ENCODE measurements at places on chromosomes 11 and 22. TPM values are rescaled to one million over a fixed set of nuclear protein-coding genes. Genes with fewer than 3 reads are reported as not detected.
A peak's percentile ranks its signal among the peaks of the same experiment; 100 is the strongest.

DNA sequence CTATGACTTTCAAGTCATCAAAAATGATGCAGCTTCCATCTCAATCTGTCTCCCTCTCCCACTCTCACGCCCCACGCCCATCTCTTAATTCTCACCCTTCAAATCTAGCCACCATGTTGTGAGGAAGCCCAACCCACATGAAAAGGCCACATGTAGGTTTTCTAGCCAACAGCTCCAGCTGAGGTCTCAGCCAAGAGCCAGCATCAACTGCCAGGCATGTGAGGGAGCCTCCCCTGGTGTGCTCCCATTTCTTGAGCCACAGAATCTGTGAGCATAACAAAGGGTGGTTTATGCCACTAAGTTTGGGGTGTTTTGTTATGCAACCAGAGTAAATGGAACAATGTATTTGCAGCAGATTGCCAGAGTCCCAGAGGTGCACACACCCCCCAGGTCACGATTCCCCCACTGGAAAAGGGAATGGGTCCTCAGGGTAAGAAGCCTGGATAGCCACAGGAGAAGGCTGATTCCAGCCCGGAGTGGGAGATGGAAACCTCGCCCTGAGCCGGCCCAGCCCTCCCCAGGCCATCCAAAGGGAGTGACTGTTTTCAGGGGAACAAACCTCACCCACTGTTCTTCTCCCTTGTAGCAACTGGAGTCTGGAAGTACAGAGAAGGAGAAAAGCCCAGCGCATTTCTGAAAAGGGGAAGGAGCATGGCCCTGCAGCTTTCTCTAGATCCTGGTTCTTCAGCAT lies 20.0 kb upstream of the LINC01488 start:
- DNase-seq: no peak

GRCh38 chr11:396948-397548 lies 3.0 kb downstream of the PKP3 start:
- DNase-seq: peak; percentile 31

DNA sequence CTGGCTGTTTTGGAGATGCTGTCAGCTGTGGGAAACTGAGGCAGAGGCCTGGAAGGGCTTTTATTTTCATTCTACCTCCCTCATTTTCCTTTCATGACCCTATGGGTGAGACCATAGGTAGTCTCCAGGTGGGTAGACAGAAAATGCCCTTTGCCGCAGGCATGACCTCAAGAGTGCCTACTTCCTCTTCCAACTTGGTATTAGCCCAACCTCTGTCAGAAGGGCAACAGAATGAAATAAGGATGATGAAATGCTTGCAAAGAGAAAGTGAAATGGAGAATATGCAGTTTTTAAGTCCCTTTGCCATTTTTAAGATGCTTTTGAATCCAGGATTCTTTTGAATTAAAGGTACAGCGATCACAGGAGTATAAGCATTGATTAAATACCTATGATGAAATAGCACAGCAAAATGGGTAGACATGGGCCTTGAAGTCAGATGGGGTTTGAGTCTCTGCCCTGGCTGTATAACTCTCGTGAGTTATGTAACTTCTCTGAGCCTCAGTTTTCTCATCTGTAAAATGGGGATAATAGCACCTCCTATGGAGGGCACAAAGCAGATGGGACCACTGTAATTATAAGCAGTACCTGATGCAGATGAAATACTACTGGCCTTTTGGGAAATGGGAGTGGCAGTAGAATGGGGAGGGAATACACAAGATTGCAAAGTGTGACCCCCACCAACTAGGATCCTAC lies 3.7 kb downstream of the ASPHD2 start:
- no peak for DNase-seq

- DNase-seq: peak; percentile 58
Observed at GRCh38 chr11:26753723-26754504, 32.1 kb upstream of the SLC5A12 start.

- DNase-seq: no peak
Observed at GRCh38 chr11:6397156-6397555, 6.9 kb downstream of the SMPD1 start.

DNA sequence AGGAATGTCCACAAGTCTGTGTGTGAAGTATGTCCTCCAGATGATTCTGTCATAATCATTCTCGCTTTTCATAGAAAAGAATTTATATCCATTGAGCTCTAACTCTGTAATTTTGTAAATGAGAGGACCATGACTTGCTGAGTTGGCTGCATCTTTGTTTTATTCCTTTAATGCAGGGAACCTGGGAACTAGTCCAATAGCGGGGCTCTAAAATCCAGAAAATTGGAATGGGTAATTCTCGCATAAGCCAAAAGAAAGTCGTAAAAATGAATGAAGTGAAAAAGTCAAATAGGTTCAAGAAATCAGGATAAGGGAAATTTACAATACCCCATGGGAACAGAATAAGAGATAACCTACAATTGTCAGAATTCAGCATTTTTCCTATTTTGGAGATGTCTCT lies 232.5 kb downstream of the RAB38 start:
- no peak for DNase-seq

DNA sequence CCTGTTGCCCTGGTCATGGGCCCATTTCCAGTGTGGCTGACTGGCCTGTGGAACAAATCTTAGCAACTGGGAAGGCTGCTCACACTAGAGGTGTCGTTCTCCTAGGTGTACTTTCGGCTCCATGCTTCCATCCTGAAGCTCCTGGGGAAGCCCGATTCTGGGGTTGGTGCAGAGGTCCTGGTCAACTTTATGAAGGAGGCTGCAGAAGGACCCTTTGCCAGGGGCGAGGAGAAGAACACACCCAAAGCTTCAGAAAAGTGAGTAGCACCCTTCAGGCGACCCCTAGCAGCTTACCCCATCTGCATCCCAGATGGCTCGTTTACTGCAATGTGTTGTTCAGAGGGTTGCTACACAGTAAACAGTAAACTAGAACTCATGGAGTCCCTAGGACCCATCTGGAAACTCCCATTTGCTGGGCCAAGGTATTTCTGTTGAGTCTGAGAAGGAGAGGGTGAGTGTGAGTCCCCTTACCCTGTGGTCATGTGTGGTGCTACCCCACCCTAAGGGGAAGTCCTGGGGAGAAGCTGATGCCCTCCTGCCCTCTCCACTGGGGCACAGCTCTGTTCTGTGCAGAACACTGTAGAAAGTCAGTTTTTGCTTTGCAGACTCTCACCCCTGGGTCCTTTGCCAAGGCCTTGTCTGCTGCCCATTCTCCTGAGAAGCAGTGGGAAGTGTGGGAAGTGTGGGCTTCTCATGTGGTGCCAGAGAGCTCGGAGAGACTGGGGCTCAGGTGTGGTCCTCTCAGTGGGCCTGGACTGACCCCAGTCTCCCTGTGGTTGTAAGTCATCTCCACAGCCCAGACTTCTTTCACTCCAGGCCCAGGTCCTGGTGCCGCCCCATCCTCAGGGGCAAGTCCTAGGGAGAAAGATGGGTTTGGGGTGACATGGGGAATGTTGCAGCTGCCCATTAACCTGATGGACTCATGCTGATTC lies 85.0 kb downstream of the CABIN1 start:
- DNase-seq: no peak

- DNase-seq: peak; percentile 79
Observed at GRCh38 chr22:49962012-49962750, 1.6 kb downstream of the PIM3 start.

DNA sequence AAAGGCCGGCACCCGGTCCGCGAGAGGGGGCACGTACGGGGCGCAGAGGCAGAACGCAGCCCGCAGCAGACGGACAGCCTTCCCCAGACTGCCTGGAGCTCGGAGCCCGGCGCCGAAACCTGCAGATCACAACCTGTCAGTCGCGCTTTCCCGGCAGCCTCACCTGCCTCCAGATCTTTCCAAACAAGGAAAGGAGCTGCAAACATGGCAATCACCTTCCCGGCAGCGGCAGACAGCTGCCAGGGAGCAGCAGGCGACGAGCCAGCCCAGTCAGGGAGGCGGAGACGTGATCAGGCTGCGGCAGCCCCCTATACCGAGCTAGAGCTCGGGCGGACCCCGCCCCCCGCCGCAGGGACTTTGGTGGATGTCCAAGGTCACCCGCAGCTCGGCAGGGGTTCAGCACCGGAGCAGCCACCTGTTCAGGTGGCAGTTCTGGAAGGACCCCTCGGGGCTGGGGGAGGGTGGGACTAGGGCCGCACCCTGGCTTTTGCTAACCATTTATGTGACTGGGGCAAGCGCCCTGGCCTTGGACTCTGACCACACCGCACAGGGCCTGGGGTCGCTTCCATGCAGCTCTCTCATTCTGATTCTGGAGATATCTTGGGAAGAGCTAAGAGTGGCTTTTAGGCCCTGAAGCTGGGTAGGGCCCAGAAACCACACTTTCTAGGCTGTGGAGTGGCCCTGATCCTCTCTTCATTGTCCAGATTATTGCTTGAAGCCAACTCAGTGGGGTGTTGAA lies 143.8 kb downstream of the NECTIN1 start:
- peak; percentile 70 for DNase-seq

DNA sequence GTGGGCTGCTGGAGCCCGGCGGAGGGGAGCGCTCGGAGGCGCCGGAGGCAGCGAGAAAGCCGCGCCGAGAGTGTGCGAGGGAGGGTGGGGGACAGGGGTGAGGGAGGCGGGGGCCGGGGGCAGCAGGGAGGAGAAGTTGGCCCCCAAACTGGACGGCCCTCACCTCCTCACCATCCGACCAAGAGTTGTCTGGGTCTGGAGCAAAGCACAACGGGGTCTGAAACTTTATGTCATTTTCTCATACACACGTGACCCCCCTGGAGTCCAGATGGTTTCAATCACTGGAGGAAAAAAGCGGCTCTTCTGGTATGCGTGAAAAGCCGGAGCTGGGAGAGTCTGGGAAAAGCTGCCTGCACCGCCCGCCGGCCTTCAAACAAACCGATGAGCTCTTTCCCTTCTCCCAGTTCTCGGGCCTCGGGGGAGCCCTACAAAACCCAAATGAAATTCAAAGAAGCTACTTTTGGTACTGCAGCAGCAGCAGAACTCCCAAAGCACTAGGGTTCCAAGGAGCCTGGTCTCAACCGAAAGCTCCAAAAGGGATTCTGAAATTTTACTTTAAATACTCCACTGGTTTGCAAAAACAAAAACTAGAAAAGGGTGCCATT lies 39.7 kb upstream of the AKIP1 start:
- DNase-seq: peak; percentile 81

DNA sequence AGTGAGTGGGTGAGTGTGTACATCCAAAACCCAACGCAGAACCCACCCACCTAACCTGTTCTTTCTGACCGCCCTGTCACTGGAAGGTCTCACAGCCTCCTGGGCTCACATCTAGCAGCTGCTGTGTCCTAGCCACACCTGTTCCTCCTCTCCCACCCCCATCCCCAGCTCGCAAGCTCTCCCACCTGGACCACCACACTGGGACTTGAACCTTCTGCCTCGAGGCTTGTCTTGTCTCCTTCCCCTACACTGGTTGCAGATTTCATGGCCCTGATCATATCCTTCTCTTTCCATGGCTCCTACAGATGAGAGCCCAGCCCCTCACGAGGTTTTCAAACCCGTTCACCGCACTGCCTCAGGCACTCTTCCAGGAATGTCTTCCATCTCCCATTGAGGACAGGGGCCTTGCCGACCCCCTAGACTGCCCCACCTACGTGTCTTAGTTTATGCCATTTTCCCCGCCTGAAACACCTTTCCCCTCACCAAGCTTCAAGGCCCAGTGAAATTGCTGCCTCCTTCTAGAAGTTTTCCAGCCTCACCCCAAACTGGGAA lies 6.7 kb downstream of the IFITM10 start:
- DNase-seq: no peak

GRCh38 chr11:67113231-67113721 lies 5.8 kb upstream of the KDM2A start:
- no peak for DNase-seq

GRCh38 chr11:125157953-125158680 lies 6.4 kb upstream of the PKNOX2 start:
- DNase-seq: no peak

- DNase-seq: no peak
Observed at GRCh38 chr22:38204784-38205183, 3.0 kb downstream of the MAFF start.

- no peak for DNase-seq
Observed at GRCh38 chr11:62353841-62354240, 16.6 kb downstream of the ASRGL1 start.

DNA sequence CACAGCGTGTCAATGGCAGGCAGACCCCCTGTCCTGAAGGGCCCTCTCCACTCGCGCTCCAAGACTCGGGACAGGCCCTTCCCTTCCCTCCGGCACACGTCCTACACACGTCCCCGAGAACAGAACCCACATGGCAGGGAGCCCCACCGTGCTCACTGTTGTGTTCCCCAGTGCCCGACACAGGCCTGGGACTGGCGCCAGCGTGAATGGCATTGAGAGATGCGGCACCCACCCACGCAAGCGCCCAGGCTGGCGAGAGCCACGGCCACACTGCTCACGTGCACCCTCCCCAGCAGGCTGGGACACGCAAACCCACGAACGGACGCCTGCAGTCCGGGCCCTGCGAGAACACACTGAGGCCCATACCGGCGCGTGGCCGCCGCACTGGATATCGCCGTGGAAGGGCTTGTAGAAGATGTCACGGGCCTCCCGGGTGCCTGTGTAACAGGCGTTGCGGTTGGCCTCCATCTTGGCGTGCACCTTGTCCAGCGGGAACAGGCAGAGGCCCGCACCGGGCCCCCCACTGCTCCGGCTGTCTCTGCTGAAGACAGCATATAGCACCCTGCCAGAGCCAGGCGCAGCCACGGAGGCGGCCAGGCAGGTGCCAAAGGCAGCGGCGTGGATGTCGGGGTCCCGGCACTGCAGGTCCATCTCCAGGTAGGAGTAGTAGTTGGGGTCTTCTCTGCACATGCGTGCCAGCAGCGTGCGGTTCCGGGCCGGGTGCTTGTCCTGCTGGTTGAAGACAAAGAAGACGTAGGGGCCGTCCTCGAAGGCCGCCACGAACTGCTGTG lies 18.1 kb downstream of the PLXNB2 start:
- DNase-seq: no peak

GRCh38 chr11:19088791-19089190 lies 28.2 kb upstream of the ZDHHC13 start:
- DNase-seq: no peak

GRCh38 chr22:43511276-43511910 lies 99.6 kb downstream of the MPPED1 start:
- DNase-seq: no peak

GRCh38 chr22:38823076-38823475 lies 20.8 kb downstream of the NPTXR start:
- no peak for DNase-seq

EXPH5 gene
- polyA plus RNA-seq: 1.1 TPM

MB gene
- polyA plus RNA-seq: 7.2 TPM

TMX2 gene
- 108 TPM for polyA plus RNA-seq

NOL12 gene
- polyA plus RNA-seq: 18.1 TPM

INS gene
- 0.39 TPM for polyA plus RNA-seq

APOBEC3B gene
- 3.8 TPM for polyA plus RNA-seq

DMC1 gene
- polyA plus RNA-seq: 1.9 TPM

LDHAL6A gene
- 0.33 TPM for polyA plus RNA-seq

MFNG gene
- polyA plus RNA-seq: 9.1 TPM

TMEM121B gene
- 1.1 TPM for polyA plus RNA-seq

TMEM191B gene
- 8.1 TPM for polyA plus RNA-seq

APOA5 gene
- polyA plus RNA-seq: 0.09 TPM
